CD4-positive, alpha-beta T cell treated with Interferon alpha-2 for 1 hour (primary cell): ENCODE measurements at places on chromosomes 1 and 21.
A peak's percentile ranks its signal among the peaks of the same experiment; 100 is the strongest.

GRCh38 chr1:162984699-162985098, 84.5 kb upstream of the RGS4 start:
- DNase-seq = no peak

DNA sequence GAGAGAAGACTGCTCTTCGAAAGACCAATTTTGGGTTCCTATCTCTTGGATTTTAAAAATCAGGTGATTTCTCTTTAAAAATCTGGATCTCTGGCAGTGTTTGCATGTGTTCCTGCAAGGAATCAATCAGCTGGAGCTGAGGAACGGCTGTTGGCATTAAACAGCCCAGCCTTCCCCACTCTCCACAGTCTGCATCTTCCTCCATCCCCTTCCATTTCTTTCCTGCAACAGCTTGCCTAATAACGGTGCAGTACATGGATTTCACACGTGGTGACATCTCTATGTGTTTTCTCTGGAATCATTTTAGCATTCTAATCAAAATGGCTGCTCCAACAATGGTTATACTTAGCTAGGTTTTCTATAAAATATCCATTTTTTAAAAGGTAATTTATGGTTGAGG, 20.0 kb downstream of the RIPPLY3 start:
- DNase-seq = no peak

DNA sequence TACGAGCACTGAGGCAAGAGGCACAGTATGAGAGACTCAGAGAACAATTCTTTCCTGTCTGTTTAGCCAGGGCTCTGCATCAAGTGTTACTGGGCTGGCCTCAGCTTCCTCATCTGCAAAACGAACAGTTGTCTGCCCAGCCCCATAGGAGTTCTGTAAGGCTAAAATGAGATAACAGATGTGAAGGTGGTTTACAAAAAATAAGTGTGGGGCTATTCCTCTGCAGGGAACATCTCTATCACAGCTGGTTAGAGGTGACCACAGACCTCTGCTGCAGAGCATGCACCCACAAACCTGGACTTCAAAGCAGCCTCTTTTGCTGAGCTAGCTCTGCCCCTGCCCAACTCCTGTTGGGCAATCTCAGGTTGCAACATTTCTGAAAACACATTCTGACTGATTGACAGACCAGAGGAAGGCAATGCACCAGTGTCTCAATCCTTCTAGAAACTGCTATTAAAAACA, 10.5 kb upstream of the OLIG1 start:
- peak; percentile 19 for DNase-seq

DNA sequence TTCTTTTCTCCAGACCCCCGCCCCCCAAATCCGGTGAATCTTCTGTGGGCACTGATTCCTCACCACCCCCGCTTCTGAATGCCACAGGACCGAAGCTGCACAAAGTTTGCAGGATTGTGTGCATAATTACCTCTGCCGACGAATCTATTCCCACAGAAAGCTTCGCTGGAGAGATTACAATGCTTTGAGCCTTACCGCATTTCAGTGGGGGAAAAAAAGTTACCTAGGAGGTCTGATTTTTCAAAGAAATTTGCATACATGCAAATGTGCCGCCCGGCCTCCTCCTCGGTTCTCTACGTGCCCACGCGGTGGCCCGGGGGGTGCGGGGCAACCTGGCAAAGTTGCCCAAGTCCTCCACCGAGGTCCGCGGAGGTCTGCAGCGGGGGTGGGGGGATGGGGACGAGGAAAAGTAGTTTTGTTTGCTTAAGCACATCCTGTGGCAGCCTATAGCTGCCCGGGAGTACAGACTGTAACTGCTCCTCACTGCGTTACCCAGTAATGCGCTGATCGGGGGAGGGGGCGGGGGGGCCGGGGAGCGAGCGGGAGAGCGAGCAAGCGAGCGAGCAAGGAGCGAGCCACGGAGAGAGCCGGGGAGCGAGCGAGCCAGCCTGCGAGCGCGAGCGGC, 563 bp upstream of the NFIA start:
- peak; percentile 52 for DNase-seq

DNA sequence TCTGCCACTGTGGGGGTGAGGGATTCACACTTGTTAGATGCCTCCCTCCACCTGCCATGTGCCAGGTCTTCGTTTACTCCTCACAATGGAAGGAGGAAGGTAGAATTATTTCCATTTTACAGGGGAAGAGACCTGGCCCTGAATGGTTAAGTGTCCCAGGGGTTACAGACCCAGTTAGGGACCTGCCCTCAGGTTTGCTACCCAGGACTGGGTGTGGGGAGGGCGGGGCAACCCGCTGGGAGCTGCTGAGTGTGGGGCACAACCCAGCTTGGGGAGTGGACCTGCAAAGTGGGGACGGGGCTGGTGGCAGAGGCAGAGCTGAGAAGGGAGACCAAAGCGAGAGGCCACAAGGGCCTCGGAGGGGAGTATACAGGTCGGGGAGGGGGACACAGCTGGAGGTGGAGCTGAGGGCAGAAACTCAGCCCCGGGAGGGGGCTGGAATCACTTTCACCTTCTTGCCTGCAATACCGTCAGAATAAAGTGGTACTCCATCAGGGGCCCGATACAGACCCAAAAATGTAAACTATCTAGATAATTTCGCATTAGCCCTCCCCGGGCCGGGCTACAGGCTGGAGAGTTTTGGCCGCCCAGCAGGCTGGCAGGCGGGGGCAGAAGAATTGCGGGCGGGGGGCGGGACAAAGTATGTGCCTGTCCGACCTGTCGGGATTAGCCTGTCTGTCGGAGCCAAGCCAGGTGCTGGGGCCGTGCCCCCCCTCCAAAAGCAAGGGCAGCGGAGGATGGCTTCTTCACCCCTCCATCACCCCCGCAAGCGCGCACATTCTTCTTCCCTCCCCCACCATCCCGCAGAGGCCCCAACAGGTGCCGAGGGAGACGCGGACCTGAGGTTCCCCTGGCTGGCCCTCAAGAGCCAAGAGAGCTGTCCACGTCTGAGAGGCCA, 1.4 kb downstream of the RSPO1 start:
- no peak for DNase-seq

GRCh38 chr1:235079443-235080296, 49.0 kb downstream of the TOMM20 start:
- DNase-seq = no peak

DNA sequence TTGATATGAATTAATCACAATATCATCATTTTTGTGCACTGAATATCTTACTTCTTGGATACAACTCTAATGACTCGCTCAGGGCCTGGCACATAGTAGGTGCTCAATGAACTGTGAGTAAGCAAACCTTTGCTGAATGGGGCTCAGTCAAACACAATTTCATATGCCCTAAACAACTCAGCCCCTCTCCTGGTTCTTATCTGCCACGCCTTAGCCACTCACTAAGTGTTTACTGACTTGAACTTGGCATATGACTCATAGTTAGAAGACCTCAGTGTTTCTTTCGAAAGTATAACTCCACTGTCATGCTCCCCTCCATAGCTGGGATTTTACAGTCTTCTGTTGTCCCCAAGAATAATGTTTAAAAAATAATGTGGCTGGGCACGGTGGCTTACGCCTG, 4.8 kb upstream of the IFNLR1 start:
- peak; percentile 14 for DNase-seq

DNA sequence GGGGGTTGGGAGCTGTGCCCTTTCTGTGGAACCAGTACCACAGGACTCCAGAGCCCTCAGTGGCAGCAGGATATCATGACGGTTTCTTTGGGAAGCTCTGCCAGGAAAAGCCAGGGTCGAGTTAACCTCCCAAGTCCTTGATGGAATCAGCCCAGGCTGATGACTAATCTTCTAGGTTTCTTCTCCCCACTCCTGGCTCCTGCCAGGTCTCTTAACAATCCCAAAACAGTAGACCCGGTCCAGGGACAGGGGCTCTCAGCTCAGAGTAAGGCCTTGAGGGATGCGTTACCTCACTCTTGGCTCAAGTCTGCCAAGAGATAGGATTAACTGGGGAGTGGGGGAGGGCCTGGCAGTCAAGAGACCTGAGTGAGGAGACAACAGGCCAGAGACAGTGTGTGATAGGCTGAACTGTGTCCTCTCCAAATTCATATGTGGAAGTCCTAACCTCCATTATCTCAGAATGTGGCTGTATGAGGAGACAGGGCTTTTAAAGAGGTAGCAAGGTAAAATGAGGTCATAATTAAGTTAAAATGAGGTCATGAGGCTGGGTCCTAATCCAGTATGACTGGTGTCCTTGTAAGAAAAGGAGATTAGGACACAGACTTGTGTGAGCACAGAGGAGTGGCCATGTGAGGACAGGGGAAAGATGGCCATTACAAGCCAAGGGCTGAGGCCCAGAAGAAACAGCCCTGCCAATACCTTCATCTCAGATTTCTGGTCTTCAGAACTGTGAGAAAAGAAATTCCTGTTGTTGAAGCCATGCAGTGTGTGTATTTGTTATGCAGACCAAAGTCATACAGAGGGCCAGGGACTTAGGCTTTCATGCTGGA, 95.0 kb downstream of the BEND5 start:
- DNase-seq = no peak

- DNase-seq = no peak
Measured at GRCh38 chr1:27179379-27179778, 24.5 kb upstream of the SLC9A1 start.

- DNase-seq = no peak
Measured at GRCh38 chr1:33005838-33006421, 30.8 kb downstream of the AK2 start.

DNA sequence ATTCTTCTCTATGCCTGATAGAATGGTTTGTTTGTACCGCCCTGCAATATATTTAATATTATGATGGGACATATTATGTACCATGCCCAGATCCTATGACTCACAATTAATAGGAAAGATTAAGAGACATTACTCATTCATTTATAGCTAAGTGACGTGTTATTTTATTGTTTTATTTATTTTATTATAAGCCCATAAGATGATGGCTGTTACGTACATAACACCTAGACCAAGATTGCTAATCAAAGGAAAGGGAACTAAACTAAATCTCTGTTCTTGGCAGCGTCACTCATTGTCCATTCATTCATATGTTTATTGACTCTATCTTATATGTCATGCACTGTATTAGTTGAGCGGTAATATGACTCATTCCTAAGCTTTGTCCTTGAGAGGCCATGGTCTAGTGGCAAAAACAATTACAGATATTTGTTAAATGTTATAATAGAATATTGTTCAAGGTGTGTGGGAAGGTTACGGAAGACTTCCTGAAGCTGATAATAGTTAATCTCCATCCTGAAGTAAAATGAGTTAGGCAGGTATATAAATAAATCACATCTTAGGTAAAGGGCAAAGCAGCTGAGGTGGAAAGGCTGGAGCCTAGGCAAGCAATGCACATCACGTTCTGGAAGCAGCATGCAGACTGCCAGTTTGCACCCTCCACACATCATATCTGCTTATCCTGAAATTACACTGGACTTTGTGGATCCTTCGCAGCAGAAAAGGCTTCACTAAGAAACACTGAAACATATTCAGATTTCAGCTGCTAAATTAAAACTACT, 16.6 kb upstream of the CD55 start:
- DNase-seq = no peak

GRCh38 chr1:214027498-214027897, 39.7 kb downstream of the PROX1 start:
- no peak for DNase-seq

DNA sequence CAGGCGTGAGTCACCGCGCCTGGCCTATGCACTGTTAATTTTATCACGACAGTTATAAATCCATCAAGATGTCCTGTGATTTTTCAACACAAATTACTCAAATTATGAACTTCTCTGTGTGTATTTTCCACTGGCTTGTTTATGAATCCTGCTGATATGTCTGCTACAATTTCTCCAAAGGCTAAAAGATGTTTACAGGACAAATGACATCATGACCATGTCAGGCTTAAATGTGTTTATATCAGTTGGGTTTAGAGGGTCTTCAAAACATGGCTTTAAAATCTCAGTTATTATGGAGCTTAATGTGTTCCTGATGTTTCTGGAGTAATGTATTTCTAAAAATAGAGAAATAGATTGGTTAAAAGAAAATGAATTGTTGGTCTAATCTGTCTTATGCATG, 44.0 kb upstream of the ERG start:
- no peak for DNase-seq

DNA sequence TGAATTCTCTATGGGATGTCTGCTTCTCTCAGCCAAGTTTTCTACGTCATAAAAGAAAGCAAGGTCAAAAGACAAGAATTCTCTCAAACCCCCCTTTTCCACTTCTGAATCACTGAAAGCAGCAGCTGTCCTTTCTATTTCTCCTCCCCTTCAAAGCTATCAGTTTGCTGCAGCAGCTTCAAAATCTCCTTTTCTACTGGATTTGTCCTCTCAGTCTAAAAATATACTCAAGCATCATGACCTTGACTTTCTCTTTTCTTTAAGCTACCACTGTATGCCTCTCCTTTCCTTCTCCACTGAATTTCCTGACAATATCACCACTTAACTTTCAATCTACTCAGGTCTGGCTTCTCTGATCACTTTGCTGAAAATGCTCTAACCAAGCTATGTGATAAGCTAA, 1.9 kb downstream of the WDR64 start:
- no peak for DNase-seq
